NCI-H526 (cell line): ENCODE measurements at places on chromosomes 3 and 15.

DNA sequence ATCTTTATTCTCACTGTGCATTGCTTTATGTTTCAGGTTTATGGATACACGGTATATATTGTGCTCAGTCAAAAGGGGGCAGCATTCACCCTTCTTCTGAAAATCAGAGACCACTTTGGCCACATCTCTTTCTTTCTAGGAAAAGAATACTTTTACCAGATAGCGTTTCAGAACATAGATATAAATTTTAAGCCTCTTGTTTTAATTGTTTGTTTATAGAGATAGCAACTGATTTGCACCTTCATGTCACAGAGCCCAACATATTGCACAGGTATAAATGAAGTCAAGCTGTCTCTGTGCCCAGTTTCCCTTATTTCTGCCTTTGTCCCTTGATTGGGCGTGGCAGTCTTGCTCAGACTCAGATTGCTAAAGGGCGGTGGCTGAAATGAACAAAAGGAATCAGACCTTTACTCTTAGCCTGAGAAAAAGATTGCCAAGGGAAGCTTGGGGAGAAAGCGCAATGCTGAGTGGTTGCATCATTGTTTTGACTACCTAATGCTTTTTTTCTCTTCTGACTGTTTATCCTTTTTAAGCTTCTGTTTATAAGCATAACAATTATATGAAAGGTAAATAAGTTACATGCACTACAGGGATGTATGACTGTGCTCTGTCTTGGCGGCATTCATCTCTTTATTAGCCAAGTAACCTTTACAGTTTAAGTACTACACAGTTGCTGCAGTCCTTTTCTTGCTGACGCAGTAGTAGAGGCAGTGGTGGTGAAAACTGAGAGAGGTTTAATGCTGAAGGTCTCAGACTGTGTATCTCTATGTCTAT, 70.8 kb upstream of the ZBTB20 start:
- DNase-seq: peak; percentile 61

GRCh38 chr3:116002235-116002634, 378.9 kb downstream of the GAP43 start:
- no peak for DNase-seq

DNA sequence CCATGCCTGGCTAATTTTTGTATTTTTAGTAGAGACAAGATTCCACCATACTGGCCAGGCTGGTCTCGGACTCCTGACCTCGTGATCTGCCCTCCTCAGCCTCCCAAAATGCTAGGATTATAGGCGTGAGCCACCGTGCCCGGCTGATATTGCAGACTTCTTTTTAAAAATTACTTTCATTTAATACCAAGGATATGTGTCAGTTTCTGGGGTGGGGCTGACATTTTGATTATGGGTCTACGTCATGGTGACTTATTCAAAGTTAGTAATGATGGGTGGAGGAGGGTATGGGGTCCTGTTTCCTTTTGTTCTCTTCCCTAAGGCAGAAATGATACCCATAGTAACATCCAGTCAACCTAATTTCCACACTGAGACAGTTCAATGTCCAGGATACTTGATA, 34.7 kb downstream of the GBE1 start:
- no peak for DNase-seq

GRCh38 chr3:161423911-161424522, 52.7 kb upstream of the SPTSSB start:
- DNase-seq: no peak
